Upper lobe of right lung (tissue), 1 donor: ENCODE measurements at places on chromosomes 2 and 18.

- DNase-seq: no peak
These were observed 31.2 kb downstream of the SALL3 start for GRCh38 chr18:79010802-79011201.

DNA sequence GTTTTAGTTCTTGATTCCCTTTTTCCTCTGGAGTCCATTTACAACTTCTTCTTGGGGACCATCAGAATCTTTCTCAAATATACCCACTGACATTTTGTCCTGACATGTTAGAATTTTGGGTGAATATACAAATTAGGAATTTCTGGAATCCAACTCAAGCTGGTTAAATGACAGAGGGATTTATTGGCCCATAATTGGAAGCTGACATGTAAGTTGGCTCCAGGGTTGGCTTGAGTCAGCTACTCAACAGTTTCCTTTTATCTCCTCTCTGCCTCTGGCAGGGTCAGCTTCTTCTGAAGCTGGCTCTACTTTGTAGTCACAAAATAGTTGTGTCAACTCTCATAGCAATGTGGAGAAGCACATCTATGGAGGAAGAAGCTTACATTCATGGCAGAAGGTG is 36.6 kb upstream of the PPP1R1C start:
- no peak for DNase-seq

GRCh38 chr2:190563109-190563508 is 28.6 kb upstream of the NEMP2 start:
- DNase-seq: no peak

GRCh38 chr2:1609040-1609439 is 135.3 kb downstream of the PXDN start:
- no peak for DNase-seq

- DNase-seq: no peak
These were observed 323.0 kb downstream of the FBXO15 start for GRCh38 chr18:73824671-73825070.

GRCh38 chr2:48248251-48248933 is 281.6 kb upstream of the STON1 start:
- DNase-seq: no peak

- no peak for DNase-seq
These were observed 54.0 kb upstream of the SCN1A start for GRCh38 chr2:166181813-166182154.

DNA sequence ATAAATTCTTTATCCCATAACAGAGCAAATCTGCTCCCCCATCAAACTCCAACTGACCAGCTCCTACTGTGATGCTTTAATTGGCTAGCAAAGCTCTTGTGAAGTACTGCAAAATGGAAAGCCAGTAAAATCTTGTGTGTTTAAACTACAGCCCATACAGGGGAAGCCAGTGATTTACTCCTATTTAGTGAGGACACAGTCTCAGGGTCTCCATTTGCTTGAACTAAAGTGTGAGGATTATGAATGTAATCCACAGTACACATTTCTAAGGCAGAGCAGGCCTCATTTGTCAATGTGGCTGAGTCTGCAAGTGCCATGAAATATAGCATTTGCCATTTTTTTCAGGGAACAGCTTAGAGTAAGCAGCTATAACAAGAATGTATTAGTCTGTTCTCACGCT is 259.3 kb downstream of the PIEZO2 start:
- DNase-seq: no peak

GRCh38 chr2:214995926-214996670 is 142.3 kb downstream of the ABCA12 start:
- DNase-seq: no peak

DNA sequence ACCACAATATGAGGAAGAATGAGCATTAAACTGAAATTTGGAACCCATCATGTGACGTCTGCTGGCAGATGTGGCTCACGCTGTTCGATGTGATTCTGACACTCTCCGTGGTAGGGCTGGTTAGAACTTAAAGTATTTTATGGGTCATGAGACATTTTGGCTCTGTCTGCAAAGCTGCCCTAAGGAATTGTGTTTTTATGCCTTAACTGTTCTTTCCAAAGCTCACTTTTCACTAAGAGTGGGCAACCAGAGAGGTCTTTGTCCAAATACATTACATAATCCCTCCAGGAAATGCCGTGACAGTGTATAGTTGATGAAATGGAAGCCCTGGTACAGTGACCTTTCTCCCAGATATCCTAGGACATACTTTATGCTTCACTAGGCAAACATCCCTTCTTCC is 119.1 kb downstream of the AQP4 start:
- no peak for DNase-seq

GRCh38 chr2:32423536-32423935 is 66.7 kb downstream of the BIRC6 start:
- no peak for DNase-seq

DNA sequence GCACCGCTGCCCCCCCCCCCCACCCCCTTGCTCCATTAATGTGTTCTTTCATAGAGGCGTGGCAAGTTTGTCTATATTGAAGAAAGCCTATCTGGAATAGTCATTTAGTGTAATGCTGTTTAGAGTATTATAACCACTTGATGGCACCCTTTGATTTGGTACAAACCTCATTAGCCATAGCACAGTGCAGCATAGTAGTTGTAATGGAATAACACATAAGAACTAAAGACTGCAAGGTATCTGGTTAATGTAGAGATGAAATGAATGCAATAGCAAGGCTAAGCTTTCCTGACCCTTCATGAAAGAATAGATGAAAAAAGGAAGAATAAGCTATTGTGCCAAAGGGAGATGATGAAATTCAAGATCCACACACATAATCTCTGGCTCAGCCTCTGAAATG is 81.9 kb downstream of the EHBP1 start:
- DNase-seq: no peak

DNA sequence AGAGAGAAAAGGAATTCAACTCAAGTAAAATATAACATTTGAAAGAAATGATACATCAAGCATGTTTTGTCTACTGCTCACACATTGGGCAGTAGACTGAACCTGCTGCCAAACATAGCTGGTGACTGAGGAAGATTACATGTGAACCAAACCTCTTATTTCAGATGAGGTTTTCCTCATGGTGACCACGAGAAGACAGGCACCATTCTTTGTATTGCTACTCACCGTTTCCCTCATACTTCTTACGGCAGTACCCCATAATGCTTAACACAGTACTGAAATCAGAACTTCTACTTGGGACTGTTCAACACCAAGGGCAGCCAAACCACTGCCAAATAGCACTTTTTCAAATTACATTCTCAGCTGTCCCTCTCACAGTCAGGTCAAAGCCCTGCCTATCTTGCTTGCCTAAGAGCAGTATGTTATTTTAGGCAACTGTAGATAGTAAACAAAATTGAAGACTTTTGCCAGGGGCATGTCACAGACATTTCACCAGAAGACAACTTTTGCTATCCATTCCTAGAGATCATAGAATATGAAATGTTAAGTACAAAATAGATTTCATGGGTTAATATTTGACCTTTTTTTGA is 167.1 kb upstream of the DOK6 start:
- DNase-seq: no peak
